ENCODE measurements at places on chromosomes 6 and 20.

GRCh38 chr20:1937316-1937976, 42.2 kb downstream of the SIRPA start:
- DNase-seq = no peak

DNA sequence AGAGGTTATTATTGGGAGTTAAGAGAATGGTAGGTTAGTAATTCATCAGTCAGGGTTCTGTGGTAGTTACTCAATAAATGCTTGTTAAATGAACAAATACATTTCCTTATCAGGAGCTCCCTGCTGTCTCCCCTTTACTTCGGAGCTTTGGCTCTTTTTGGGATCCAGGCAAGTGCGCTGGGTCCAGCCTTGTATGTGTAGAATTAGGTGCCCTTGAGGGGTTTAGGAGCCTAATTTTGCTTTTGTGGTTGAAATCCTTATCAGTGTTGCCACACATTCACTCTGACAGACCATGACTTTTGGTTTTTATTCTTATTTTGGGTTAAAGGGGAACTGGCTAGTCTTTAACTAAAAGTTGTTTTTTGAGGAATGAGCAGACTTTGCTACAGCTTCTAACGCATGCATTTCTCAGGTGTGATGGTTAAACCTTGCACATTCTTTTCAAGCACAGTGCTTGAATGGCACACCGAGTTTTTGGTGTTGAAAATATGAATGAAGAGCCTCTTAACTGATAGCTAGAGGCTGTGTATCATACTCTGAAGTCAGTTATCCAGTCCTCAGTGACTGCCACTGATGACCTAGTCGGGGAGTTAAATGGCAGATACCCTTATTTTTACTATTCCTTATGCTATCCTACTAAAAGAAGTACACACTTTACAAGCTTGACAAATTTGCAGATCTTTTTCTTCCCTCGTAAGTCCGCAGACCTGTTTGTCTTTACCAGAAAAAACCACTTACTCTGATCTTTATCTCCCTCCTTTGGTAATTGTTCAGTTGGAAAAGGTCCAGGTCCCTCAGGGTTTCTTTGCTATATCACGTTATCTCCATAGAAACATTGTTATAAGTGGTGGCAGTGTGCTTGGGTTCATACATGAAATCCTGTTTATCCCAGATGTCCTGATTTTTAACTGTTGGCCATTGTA, 50.7 kb upstream of the PLCG1 start:
- DNase-seq = no peak

- no peak for DNase-seq
Observed at GRCh38 chr6:141164042-141164743, 968.5 kb upstream of the GJE1 start.

GRCh38 chr6:164258421-164258820, 843.9 kb downstream of the QKI start:
- DNase-seq = no peak

DNA sequence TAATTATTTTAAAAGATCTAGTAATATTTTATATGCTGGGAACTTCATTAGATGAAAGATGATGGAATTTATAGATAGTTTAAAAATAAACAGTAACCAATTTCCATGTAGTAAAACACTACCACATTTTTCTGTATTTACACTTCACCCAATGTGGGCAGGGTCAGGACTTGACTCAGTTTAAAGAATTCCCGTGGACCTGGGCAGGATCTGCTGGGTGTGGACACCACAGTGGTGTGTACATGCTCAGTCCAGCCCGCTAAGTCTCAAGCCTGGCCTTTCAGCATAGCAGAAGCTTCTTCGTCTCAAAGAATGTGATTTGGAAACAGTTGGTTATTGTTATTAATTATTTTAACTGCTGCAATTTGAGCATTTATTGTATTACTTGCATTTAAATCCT, 364.2 kb downstream of the SYNE1 start:
- no peak for DNase-seq

DNA sequence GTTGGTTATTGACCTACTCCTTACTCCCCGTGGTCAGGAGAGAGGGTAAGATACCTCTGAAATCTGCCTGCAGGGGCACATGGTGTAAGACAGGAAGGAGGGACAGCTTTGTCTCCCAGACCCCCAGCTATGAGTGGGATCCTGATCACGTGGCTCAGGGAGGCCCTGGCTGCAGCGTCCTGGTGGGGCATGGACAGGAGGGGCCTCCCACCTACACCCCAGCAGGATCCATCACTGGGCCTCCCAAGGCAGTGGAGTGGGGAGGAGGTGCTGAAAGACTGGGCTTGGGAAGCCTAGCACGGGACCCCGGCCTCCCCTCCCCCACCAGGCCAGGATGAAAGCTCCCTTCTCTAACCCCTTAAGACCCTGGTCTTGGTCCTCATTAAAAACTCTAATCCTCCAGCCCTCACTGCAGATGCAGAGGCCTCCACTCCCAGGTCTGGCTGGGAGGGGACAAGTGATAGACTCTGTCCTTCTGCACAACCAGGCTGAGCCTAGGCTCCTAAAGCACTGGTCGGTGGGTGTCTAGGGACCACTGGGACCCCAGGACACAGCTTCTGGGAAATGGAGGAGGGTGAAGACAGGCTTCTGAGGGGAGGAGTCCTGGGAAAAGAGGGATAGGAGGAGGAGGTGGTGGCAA, 29.6 kb upstream of the VEGFA start:
- DNase-seq = no peak

DNA sequence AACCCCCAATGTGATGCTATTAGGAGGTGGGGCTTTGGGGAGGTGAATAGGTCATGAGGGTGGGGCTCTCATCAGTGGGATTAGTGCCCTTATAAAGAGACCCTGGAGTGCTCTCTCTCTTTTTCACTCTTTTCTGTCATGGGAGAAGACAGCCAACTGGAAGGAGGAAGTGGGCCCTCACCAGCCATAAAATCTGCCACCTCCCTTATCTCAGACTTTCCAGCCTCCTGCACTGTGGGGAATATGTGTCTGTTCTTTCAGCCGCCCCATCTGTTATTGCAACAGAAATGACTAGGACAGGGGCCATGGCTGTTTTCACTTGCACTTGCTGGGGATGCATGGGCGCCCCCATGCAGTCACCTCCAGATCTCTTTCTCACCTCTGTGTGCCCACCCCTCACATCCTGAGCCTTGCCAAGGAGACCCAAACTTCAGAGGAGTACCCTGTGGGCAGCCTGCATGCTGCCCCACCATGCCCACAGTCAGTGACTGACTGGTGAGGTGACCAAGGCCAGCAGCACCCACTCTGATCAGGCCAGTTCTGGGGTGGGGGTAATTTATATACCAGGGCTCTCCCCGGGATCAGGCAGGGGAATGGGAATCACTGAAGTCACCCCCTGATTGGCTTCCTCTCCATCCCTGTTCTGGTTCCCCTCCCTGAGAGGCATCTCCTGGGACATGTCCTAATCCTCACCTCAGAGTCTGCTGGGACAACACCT, 118.4 kb downstream of the ANKRD60 start:
- no peak for DNase-seq

DNA sequence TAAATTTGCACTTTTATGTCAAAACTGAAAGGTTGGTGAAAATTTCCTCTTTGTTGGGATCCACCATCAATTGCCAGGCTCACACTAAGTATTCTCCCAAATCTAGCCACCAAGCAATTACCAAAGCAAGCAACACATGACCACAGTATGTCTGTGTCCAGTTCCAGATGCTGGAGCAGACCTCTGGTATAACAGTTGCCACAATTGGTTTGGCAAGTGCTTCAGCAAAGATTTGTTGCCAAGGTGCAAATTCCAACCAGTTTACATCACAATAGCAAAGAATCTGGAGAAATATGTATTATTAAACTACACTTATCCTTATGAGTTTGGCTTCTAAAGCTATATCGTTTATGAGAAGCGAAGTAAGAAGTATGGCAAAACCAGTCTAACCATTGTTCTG, 6.4 kb downstream of the GTF2H5 start:
- DNase-seq = no peak

All from occipital lobe (tissue), 3 donors.